GM23338 (cell line): ENCODE measurements at places on chromosomes 3 and 15.

- no peak overlapping the region for H3K27ac ChIP-seq
- H3K27me3 ChIP-seq, result no peaks in the 10 kb centered on the region
- DNase-seq, result no peak
- H3K36me3 ChIP-seq, result no peaks in the 10 kb centered on the region
These were observed 59.1 kb upstream of the CSTA start for GRCh38 chr3:122265957-122266356.

- peaks cover 31% of the 10 kb centered on the region; the same call in 1 of the 2 replicates for H3K36me3 ChIP-seq
- H3K27me3 ChIP-seq, result no peaks in the 10 kb centered on the region
- H3K4me3 ChIP-seq, result peak overlapping the region; percentile 87
- DNase-seq, result no peak
These were observed 4.2 kb downstream of the ZSCAN2 start for GRCh38 chr15:84604826-84605553.

GRCh38 chr15:57519806-57520205 is 71.9 kb upstream of the MYZAP start:
- no peaks in the 10 kb centered on the region for H3K4me1 ChIP-seq
- H3K4me3 ChIP-seq, result no peak overlapping the region
- peaks cover 33% of the 10 kb centered on the region; the same call in 1 of the 2 replicates for H3K36me3 ChIP-seq
- DNase-seq, result no peak
- no peak overlapping the region for H3K27ac ChIP-seq
- no peaks in the 10 kb centered on the region for H3K27me3 ChIP-seq

- H3K27ac ChIP-seq, result no peak overlapping the region
- no peaks in the 10 kb centered on the region for H3K27me3 ChIP-seq
- no peak for DNase-seq
- no peaks in the 10 kb centered on the region for H3K36me3 ChIP-seq
- H3K4me3 ChIP-seq, result no peak overlapping the region
- H3K4me1 ChIP-seq, result peaks cover 15% of the 10 kb centered on the region
These were observed 129.6 kb downstream of the FILIP1L start for GRCh38 chr3:99984668-99985067.

DNA sequence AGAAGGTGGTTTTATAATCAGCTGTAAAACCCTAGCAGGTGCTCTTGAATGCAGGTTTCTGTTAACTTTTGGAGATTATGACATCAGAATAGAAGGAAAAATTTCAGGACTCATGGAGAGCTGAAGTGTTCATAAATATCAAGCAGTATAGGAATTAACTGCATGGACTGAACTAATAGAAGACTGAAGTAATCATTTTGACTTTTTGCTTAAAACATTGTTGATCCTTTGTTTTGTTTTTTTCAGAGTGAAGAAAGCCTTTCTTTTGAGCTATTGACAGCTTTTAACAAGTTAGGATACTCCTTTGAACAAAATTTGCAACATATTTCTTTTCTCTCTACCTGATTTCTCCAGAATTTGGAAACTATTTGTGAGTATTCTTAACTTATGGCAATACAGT is 70.6 kb upstream of the DAZL start:
- H3K4me1 ChIP-seq, result peaks cover 23% of the 10 kb centered on the region
- peak; percentile 45 for DNase-seq
- H3K4me3 ChIP-seq, result no peak overlapping the region
- H3K27ac ChIP-seq, result no peak overlapping the region
